ENCODE measurements at places on chromosomes 5 and 9.

- no peak for DNase-seq
Measured at GRCh38 chr5:128234928-128235641, 151.5 kb downstream of the SLC12A2 start.

DNA sequence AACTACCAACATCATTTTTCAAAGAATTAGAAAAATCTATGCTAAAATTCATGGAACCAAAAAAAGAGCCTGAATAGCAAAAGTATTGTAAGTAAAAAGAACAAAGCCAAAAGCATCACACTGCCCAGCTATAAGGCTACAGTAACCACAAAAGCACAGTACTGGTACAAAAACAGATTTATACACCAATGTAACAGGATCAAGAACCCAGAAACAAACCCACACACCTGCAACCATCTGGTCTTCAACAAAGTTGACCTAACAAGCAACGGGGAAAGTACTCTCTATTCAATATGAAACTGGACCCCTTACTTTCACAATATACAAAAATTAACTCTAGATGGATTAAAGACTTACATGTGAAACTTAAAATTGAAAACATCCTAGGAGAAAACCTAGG, 94.2 kb upstream of the TARS1 start:
- DNase-seq: no peak

GRCh38 chr5:4773827-4774317, 366.3 kb upstream of the ADAMTS16 start:
- DNase-seq: no peak

- DNase-seq: no peak
Measured at GRCh38 chr5:94367900-94368299, 250.5 kb downstream of the KIAA0825 start.

- no peak for DNase-seq
Measured at GRCh38 chr5:139705655-139706587, 57.8 kb downstream of the CXXC5 start.

DNA sequence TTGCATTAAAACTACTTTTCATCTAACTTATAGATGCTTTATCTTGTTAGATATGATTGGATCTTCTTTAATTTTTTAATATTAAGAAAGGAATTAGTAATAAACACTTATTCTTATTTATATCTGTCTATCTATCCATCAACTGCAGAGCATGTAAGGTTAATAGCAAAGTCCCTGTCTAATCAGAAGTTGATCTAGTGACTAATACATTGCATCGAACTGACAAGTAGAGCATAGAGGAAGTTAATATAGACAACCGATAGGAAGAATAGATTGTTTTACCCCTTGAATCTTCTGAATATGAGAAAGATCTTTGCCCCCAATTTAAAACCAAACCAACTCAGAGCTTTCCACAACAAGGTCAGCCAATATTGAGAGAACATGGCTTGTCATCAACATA, 862.0 kb upstream of the CDH6 start:
- no peak for DNase-seq

DNA sequence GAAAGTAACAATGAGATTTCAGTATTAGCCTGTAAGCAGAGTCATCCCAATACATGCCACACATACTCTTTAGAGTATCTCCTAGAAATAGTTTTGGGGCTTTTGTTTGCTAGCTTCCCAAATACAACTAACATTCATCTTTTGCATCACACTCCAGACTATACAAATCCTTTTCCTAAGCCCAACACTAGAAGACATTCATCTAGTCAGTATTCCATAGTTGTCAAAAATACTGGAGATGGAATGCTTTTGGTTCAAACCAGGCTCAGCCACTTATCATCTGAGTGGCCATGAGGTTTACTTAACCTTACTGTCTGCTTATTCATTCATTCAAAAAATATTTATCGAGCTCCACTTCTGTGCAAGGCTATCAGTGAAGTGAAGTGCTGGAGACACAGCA, 205.1 kb upstream of the SGCD start:
- DNase-seq: no peak

GRCh38 chr9:130022566-130023143, 20.3 kb downstream of the FNBP1 start:
- DNase-seq: no peak

GRCh38 chr5:113520429-113520828, 6.9 kb downstream of the YTHDC2 start:
- no peak for DNase-seq

DNA sequence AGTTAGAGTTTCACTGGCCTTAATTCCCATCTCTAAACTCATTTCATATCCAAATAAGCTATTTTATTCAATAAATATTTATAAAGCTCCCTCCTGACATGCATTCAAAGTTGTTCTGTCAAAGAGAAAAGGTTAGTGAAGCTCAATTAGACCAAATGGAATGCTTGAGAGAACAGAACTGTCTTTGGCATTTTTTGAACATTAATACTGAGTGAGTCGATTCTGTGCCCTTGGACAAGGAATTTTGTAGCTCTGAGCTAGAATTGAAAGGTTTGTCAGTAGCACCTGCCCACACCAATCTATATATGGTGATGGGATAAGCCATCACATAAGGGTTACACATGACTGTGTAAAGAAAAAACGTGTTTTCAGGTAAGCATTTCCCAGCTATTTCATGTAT, 631.2 kb upstream of the CCNG1 start:
- DNase-seq: no peak

GRCh38 chr9:77910194-77910621, 121.4 kb downstream of the GNAQ start:
- no peak for DNase-seq

Measured in central memory CD4-positive, alpha-beta T cell (primary cell).